ENCODE measurements at places on chromosomes 7 and 10.

GRCh38 chr7:78542541-78542940, 744.0 kb downstream of the PHTF2 start:
- no peak for DNase-seq

DNA sequence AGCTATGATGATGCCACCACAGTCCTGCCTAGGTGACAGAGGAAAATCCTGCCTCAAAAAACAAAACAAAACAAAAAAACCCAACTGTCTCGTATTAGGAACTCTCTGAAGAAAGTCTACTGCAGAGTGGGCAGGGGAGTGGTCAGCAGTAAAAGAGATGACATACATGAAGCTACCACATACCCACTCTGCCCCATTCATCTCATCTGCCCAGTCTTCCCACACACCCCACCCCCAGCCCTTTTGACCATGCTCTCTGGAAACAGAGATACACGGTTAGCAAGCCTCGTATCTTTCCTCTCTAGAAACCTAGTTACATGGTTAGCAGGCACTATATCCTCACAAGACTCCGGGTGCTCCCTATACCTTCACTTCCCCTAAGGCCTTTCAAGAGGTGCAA, 8.3 kb downstream of the SLC37A3 start:
- no peak for DNase-seq

- peak; percentile 84 for DNase-seq
These were observed 7.2 kb upstream of the PGAM2 start for GRCh38 chr7:44072364-44073231.

DNA sequence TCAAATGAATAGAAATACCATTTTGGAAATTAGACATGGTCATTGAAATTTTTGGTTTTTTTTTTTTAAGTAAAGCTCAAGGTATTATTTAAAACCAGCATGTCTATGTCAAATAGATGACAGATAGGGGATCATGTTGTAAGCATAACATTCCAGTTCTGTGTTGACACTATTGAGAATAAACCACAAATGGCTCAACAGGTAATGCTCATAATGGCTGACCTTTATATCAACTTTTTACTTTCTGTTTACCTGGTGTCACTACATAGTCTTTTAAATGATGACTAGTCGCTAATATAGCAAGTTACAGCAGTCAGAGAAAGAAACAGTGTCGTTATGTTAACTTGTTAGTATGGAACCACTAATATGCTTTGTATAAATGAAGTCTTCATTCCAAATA, 616.0 kb downstream of the GATA3 start:
- DNase-seq, result no peak

GRCh38 chr10:32954080-32954479, 4.0 kb downstream of the ITGB1 start:
- DNase-seq, result no peak

DNA sequence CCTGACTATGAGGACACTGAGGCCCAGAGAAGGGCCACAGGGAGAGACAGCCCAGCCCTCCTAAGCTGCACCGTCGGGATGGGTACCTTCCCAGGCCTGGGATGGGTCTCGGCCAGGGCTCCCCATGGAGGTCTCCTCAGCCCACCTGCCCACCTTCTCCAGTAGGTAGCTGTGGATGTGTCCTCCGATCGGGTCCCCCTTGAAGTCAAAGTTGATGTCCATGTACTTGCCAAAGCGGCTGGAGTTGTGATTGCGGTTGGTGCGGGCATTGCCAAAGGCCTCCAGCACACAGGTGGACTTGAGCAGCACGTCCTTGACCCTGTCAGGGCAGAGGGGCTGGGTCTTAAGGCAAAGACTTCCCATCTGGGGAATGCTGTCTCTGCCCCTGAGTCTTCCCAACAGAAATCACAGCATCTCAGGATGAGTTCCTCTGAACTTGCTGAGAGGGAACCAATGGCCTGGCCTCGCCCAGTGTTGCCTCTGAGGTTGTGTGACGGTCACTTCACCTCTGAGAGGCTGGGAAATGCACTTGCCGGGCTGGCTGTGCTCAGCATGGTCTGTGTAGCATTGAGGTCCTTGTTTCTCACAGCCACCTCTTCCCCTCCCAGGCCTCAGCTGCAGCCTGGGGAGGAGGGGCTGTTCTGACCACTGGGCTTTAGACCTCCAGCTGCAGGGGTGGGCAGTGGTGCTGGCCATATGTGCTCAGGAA, 3.3 kb downstream of the MYO1G start:
- no peak for DNase-seq

DNA sequence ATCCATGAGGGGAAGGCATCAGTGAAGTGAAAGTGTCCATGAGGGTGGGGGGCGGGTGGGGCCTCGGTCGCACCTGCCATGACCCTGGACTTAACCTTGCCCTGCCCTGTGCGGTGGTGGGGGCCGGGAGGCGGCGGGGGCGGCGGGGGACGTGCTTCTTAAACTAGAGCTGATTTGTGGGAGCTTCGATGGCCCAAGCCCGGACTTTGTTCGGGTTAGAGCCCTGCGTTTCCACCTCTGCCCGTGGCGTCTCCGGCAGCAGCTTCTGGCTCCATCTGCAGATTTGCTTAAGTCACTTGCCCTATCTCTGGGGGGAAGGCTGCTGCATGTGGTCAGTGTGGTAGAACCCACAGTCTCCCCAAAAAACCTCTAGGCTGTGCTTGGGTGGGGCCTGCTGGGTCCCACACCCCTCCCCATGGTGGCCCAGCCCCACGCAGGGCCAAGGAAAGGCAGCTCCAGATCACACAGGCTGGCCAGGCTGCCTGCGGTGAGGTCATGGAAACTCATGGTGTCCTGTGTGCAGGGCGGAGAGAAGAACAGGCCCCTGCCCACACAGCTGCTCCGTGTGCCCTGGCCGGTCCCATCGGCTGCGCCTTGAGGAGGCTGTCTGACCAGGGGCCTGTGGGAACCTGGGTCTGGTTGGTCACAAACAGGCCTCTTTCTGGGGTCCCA, 93.2 kb downstream of the INPP5A start:
- no peak for DNase-seq

DNA sequence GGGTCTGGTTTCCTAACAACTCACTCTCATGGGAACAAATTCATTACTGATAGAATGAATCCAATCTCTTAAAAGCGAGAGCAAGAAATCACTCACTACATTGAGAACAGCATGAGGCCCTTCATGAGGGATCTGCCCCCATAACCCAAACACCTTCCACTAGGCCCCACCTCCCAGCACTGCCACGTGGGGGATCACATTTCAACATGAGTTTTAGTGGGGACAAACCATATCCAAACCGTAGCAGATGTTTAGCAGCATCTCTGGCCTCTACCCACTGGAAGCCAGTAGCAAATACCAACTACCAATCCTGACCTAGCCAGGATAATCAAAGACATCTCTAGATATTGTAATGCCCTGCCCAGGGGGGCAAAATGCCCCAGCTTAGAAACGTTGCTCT, 243.9 kb downstream of the ARHGAP21 start:
- DNase-seq, result no peak

- no peak for DNase-seq
These were observed 18.6 kb upstream of the KBTBD2 start for GRCh38 chr7:32910195-32910594.

- no peak for DNase-seq
These were observed 15.9 kb upstream of the ATP6V0A4 start for GRCh38 chr7:138813945-138814344.

DNA sequence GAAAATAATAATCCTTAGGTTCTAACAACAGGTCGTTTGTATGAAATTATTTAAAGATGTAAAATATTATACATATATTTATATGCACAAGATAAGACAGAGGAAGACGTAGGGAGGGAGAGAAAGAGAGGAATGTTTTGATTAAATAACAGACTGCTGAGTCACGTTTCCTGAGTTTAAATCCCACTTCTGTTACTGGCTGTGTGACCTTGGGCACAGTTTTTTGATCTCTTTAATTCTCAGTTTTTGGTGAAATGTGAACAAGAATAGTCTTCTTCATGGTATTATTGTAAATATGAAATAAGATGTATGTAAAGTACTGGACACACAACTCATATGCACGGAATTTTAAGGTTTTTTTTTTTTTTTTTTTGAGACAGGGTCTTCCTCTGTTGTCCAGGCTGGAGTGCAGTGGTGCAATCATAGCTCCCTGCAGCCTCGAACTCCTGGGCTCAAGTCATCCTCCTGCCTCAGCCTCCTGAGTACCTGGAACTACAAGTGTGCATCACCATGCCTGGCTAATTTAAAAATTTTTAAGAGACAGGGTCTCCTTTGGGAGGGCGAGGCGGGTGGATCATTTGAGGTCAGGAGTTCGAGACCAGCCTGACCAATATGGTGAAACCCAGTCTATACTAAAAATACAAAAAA, 42.6 kb downstream of the BAMBI start:
- DNase-seq, result no peak

DNA sequence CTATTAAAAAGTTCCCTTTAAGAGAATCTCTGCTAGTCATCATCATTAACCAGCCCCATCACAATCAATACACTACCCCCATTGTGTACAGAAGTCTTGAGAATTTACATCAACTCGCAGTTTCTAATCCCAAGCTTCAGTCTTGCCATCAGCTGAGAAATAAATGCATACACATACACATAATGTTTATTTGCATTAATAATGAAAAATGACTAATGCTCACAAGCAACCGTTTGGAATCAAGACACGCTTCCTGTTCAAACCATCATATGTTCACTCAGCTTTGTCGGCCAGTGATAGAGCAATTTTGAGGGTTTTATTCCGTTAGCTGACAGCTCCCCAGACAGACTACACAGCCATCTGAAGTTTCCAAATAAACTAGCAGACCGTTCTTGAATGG, 287.1 kb downstream of the SFMBT2 start:
- DNase-seq, result no peak

All from iPS-NIHi11 (cell line).